ENCODE measurements at places on chromosomes 3 and 15.

DNA sequence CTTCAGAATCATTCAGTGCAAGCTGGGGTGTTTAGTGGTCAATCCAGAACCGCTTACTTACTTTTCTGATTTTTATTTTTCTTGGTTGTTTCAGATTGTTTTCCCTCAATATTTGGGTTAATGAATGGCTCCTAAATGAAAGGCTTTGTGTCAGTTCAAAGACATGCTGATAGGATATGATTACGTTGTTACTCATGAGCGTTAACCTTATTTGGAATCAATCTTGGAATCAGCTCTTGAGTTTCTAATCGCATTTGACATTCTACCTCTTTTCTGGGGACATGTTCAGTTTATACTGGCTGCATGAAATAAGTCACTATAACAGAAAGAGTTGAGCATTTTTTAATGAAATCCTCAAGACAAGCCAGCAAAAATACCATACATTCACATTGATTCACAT is 50.2 kb downstream of the ATP11B start:
- no peak for DNase-seq

GRCh38 chr3:110814170-110815007 is 257.2 kb upstream of the NECTIN3 start:
- DNase-seq: no peak

DNA sequence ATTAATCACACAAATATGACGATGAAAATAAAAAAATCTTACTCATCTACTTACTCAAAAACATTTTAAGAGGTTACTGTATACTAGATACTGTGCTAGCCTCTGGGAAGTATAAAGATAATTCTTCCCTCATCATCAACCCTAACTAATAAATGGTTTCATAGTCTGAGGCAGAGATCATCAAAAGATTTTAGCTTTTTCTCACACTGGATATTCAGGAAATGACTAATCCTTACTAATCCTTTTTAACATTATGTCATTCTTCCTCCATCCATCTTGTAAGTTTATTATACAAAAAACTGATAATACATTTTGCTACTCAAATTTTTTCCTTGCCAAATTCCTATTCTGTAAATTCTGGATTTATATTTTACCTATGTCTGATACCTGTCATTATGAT is 29.7 kb downstream of the ACAD11 start:
- DNase-seq: no peak

- no peak for DNase-seq
Measured at GRCh38 chr15:68424754-68425390, 7.1 kb downstream of the ITGA11 start.

GRCh38 chr3:152019508-152019907 is 146.1 kb downstream of the SUCNR1 start:
- no peak for DNase-seq

DNA sequence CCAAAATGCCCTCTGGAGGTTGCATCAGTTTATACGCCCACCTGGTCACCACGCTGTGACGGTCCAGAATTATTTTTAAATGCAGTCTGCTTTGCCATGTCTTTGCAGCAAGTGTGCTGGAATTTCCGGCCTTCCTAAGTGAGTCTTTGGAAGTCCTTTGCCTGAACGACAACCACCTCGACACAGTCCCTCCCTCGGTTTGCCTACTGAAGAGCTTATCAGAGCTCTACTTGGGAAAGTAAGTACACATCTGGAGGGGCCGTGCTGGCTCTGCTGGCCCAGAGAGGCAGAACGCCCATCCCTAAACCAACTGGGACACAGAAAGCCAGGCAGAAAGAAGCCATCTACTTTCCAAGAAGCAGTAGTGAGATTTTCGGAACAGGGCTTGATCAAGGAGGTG is 101.8 kb downstream of the LRRK1 start:
- DNase-seq: no peak

DNA sequence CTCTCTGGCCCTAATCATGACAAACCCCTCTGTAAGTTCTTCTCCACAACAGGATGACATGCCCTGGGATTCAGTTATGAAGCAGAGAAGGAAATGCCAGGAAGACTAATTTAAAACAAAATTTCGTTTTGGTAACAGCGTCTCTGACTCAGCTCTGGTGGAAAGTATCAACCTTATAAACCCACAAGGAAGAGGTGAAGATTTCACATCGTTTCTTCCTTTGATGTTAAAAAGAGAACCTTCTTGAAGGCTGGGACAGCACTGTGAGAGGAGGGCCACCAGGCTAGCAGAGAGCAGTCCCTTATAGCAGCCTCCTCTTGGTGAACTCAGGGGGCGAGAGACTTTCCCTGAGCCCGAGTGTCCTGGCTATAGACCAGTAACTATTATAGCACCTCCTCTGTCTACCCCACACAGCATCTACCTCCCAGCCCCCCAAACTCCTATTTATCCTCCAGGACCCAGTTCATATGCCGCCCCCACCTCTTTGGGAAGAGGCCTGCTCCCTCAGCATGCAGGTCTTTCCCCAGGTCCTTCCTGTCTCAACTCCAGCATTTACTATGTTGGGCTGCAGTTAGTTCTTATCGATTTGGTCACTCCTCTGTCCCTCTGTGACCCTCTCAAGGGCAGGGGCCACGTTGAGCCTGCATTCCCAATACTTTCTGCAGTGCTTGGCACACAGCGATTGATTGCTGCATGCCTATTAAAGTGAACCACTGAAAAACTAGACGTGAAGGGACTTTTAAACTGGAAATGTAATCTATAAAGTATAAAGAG is 321.5 kb upstream of the ICE2 start:
- DNase-seq: no peak

DNA sequence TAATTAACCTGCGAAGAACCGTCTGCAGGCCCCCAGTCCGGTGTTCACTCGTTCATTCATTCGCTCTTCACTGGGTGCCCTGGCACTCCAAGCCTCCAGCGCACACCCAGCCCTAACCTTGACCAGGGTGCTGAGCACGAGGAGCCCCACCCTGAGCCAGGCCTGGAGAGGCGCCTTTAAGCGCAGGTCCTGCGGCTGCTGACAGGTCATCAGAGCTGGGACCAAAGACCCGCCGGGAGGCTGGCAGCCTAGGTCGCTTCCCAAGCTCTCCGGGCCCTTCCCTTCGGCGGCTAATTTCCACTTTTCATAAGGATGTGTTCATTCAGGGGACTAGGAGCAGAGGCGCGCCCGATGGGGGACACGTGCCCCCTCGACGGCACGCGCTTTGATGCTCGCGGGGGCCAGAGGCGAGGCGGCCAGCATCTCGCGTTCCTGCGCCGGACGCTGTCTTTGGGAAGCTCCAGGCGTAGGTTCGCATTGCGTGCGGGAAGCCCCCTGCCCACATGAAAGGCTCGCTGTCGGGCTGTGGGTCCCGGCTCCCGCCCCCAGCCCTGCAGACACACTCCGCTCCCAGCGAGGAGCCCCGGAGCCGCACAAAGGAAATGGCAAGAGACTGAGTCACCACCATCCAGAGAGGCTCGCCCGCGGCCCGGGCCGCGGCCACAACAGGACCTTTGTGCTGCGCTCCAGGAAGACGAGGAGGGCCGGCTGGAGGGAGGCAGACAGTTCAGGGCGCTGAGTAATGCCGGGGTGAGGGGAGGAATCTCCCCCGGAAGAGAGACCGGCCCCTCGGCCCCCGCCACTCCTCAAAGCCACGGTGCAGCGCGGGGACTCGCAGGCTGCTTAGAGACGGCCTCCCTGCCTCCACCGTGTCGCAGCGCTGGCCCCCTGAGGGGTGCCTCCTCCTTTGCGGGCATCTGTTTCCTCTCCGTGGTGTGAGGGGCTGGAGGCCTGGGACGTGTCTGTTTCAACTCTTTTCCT is 266.4 kb upstream of the HES1 start:
- no peak for DNase-seq

GRCh38 chr3:126406389-126407296 is 11.9 kb downstream of the CFAP100 start:
- no peak for DNase-seq

- DNase-seq: peak; percentile 94
Measured at GRCh38 chr3:42581709-42582473, at the start of gene SEC22C. TSS of gene SEC22C (minus strand) at chr3:42581967. CDS start at chr3:42569046, 12,921 bp downstream.

- DNase-seq: no peak
Measured at GRCh38 chr3:49844464-49845183, 11.7 kb downstream of the TRAIP start.

GRCh38 chr3:48268936-48269561 is 28.1 kb downstream of the ZNF589 start:
- DNase-seq: peak; percentile 35

DNA sequence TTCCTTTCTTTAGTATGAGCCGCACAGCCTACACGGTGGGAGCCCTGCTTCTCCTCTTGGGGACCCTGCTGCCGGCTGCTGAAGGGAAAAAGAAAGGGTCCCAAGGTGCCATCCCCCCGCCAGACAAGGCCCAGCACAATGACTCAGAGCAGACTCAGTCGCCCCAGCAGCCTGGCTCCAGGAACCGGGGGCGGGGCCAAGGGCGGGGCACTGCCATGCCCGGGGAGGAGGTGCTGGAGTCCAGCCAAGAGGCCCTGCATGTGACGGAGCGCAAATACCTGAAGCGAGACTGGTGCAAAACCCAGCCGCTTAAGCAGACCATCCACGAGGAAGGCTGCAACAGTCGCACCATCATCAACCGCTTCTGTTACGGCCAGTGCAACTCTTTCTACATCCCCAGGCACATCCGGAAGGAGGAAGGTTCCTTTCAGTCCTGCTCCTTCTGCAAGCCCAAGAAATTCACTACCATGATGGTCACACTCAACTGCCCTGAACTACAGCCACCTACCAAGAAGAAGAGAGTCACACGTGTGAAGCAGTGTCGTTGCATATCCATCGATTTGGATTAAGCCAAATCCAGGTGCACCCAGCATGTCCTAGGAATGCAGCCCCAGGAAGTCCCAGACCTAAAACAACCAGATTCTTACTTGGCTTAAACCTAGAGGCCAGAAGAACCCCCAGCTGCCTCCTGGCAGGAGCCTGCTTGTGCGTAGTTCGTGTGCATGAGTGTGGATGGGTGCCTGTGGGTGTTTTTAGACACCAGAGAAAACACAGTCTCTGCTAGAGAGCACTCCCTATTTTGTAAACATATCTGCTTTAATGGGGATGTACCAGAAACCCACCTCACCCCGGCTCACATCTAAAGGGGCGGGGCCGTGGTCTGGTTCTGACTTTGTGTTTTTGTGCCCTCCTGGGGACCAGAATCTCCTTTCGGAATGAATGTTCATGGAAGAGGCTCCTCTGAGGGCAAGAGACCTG is 13.2 kb downstream of the GREM1 start:
- no peak for DNase-seq

- no peak for DNase-seq
Measured at GRCh38 chr15:66452971-66453580, 44.5 kb downstream of the SNAPC5 start.

DNA sequence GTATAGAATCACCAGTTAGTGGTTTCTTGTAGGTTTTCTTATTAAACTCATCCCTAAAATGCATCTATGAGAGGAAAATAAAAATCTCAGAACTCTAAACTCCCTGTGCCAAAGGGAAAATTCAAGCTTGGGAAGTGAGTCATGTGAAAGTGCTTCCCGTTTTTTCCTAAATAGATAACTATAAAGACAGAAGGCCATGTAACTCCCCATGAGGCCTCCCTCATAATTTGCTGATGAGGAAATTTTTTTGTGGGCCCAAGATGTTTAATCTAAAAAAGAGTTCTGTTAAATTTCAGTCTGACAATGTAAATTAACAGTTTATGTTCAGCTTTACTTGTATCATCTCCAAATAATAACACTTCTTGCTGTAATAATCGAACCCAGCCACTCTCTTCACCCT is 1273.9 kb downstream of the OTOL1 start:
- no peak for DNase-seq

GRCh38 chr15:33158366-33158765 is 36.1 kb downstream of the FMN1 start:
- no peak for DNase-seq

GRCh38 chr3:197524128-197524527 is 31.6 kb downstream of the BDH1 start:
- no peak for DNase-seq

DNA sequence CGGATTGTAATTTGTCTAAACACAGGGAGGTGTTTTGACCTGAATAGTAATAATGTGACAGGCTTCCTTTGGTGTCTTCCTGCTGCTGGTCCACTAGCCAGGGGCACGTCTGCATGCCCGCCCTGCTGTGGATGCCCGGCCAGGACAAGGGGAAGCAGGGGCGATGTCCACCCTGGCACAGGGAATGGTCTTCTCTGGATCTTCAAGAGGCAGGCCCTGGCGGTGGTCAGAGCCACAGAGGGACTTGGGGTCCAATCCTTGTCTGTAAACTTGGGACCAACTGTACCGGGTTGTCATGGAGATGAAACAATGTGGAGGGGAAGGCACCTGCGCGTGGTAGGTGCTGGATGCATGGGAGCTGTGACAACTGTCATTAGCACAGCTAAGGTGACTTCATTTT is 134.1 kb downstream of the RPLP1 start:
- DNase-seq: no peak

DNA sequence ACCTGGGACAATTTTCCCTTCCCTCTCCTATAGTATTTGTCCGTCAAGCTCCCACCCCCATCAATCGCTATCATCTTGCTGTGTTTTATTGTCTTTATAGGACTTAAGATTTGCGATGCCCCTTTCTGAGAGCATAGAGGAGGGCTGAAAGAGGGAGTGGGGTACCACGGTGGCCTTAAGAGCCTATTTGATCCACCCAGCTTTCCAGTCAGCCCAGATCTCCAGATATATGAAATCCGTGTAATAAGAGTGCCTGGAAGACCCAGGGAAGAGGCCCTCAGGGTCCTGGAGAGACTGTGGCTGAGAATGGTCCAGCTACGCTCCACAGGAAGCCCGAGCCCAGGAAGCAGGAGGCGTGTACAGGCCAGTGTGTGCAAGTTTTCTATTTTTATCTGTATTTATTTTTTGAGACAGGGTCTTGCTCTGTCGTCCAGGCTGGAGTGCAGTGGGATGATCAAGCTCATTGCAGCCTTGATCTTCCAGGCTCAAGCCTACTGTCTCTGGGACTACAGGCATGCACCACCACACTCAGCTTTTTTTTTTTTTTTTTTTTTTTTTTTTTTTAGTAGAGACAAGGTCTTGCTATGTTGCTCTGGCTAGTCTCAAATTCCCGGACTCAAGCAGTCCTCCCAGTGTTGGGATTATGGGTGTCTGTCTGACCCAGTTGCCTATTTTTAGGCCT is 964 bp upstream of the NCKIPSD start:
- no peak for DNase-seq

- DNase-seq: no peak
Measured at GRCh38 chr3:178340506-178340905, 195.7 kb upstream of the KCNMB2 start.

- DNase-seq: no peak
Measured at GRCh38 chr3:690770-691169, 402.1 kb upstream of the CNTN6 start.

All from activated CD4-positive, alpha-beta T cell treated with anti-CD3 and anti-CD28 coated beads for 24 hours (primary cell).